ENCODE measurements at places on chromosomes 3 and 15.

DNA sequence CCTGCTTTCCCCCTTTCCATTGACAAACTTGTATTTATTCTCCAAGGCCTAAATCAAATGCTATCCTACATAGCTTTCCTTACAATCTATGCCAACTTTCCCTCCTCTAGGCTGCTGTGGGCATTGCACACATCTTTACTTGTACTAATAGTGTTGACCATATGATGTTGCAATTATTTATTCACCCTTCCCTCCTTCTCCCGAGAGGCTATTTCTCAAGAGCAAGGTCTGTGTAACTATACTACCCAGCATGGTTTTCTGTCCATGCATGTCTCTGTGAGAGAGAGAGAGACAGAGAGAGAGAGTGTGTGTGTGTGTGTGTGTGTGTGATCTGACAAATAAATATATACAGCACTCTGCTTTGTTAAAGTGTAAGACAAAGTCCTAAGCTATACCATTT is 63.8 kb downstream of the GTPBP8 start:
- no peak for DNase-seq

DNA sequence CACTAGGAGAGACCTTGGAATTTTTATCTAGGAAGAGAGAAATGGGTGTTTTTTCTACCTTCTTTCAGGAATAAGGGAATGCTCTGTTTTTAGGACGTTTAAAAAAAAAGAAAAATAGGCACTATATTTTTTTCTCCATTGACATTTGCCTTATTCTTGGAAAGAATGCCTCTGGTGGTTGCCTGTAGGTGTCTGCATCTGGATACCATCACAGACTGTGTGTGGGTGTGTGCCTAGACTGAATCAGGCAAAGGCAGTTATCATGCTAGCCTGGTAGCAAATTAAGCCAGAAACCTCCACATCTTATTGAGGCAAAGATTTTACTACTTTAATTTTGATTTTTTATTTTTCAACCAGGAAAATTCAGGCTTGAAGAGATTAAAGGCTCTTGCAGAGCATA is 513.6 kb upstream of the KCNMB2 start:
- no peak for DNase-seq

GRCh38 chr3:8856071-8856470 is 86.7 kb upstream of the OXTR start:
- no peak for DNase-seq

DNA sequence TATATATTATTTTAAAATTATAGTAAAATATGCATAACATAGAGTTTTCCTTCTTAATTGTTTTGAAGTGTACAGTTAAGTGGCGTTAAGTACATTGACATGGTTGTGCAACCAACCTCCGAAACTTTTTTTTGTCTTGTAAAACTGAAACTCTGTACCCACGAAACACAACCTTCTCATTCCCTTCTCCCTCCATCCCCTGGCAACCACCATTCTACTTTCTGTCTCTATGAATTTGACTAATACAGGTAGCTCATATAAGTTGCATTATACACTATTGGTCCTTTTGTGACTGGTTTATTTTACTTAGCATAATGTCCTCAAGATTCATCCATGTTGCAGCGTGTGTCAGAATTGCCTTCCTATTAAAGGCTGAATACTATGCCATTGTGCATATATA is 179.4 kb downstream of the SATB1 start:
- no peak for DNase-seq

- DNase-seq: no peak
Observed at GRCh38 chr3:150285601-150286000, 122.5 kb upstream of the TSC22D2 start.

DNA sequence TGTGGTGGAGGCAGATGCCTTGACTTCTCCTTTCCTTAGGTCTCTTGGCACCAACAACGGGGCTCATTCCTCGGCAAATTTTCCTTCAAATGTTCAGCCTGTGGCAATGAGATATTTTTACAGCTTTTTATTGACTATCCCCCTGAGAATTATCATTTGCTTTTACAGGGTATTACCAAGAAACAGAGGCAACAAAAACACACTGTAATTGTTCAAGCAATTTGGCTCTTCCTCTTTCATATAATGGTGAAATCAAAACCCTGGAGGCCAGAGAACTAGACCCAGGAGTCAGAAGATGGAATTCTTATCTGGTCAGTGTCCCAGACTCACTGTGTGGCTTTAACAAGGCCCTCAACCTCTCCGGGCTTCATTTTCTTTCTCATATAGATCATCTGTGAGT is 40.1 kb downstream of the TRIM42 start:
- no peak for DNase-seq

- DNase-seq: peak; percentile 19
Observed at GRCh38 chr3:156643729-156644389, 30.5 kb upstream of the TIPARP start.

- DNase-seq: no peak
Observed at GRCh38 chr15:52731732-52732470, 52.7 kb upstream of the ATOSA start.

- DNase-seq: no peak
Observed at GRCh38 chr15:96341513-96342405, 11.3 kb downstream of the NR2F2 start.

DNA sequence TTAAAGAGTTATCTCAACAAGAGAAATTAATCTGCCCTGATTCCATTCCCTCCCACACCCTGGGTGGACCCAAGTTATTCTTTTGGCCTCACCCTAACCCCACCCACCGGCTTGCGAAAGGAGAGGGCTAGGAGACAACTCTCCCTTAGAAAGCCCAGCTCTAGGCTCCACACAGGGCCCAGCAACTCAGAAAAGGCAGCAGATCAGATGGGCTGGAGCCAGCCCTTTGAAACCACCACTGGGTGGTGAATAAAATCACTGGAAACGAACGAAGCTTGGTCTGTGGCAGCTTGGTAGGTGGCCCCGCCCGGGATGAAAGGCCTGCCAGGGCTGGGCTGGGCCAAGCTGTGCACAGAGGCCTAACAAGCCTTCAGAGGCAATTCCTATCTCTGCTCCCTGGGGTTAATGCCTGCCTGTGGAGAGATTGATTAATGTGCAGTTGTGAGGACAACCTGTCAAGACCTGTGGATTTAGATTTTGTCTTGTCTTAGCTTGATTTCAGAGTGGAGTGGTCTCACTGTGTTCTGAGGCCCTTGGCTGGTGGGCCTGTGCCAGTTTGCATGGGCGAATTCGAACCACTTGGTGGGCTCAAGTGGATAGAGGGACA is 38.8 kb downstream of the BHLHE40 start:
- DNase-seq: peak; percentile 54

DNA sequence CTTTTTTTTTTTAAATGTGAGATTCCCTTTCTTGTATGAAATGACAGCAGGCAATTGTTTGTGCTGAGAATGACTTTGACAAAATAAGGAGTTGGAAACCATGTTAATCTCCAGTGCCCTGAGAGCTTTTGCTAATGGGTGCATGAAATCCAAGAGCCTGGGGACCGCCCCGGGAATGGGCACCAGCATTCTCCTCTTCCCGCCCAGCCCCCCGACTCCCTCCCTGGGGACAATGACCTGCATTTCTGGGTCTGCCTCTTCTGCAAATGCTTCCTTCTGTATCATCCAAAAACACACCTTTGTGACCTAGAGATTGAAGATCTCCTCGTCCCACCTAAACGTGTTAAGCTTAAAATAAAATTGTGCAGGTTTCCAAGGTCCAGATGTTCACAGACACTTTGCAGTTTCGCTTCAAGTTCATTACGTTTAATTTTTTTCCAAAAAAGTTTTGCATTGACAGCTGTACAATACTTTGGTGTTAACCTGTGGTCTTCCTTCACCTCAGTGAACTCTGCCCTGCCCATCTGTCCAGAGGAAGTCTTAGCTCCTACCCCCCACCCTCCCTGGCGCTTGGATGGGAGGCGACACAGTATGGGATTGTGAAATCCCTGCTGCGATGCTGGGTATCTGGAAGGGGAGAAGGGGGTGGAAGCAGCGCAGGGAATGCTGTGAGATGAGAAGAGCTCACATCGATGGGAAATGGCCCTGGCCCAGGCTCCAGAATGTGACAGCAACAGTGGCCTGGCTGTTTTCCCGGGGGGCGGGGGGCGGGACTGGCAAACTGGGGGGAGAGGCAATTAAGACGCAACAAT is 50.1 kb downstream of the TLE3 start:
- DNase-seq: no peak

GRCh38 chr15:64122444-64122843 is 26.7 kb downstream of the SNX1 start:
- no peak for DNase-seq

DNA sequence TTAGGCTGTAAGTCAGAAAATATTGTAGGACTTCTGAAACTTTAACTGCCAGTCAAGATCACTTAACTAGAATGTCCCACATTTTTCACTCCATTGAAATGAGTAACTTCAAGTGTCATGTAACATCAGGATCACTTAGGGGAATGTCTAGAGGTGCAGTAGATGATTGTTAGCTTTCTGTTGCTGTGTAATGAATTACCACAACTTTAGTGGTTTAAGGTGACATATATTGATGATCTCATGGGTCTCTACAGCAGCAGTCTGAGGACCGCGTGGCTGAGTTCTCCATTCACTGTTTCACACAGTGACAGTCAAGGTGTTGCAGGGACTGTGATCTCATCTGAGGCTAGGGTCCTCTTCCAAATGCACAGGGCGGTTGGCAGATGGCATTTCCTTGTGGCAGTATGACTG is 82.7 kb downstream of the SLC25A26 start:
- DNase-seq: no peak

- peak; percentile 75 for DNase-seq
Observed at GRCh38 chr3:19934098-19934566, at the start of gene EFHB. EFHB (minus strand) TSS chr3:19934217; CDS start chr3:19934018, 199 bp downstream.

DNA sequence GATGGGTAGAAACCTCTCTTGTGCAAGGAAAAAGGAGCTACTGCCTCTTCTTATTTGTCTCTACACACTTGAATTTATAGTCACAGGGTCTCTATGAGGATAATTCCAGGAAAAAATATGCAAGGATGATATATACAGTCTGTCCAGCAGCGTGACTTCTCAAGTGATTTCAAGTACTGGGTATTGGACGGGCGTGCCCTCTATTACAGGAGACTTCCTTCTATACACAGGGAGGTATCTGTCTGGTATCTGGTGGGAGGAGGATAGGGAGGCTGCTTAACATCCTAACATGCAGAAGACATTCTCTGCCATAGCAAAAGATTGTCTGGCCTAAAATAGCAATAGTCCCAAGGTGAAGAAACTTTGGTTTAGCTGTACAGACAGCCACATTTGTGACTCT is 146.1 kb downstream of the TPRG1 start:
- no peak for DNase-seq

DNA sequence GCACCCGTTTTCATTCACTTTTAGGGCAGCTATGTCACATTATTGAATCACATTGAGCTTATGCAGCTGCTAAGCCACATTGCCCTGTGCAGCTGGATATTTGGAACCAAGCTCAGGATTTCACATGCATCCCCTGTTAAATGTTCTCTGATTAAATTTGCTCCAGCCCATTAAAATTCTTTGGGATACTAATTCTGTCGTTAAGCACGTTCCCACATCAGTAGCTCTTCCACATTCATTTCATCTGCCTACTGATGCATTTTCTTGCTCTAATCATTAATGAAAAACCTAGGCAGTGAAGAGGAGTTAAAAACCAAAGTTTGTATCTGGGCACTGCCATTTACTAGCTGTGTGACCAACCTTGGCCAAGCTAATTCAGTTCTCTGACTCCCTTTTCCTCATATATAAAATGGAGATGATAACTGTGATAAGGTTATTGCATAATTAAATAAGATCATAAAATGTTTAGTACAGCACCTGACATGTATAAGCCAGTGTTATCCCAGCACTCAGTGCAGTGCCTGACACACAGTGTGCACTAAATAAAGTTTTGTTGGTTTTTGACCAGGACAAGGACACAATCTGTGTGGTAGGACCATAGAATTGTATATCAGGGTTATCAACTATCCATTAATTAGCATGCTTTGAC is 222.2 kb upstream of the ATP11B start:
- DNase-seq: no peak

GRCh38 chr15:63772520-63772919 is 61.2 kb downstream of the HERC1 start:
- DNase-seq: no peak

DNA sequence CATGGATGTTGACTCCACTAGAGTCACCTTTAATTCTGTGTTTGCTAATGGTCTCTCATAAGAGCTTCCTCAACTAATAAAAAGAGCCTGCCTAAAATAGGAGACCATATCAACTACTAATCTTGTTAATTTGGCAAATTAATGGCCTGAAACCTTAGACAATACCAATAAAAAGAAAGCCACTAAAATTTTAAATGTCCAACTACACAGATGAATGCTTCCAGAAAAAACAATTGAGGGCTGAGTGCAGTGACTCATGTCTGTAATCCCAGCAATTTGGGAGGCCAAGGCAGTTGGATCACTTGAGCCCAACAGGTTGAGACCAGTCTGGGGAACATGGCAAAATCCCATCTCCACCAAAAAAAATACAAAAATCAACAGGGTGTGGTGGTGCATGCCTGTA is 230.9 kb downstream of the NSUN3 start:
- no peak for DNase-seq

- DNase-seq: no peak
Observed at GRCh38 chr3:113832477-113833164, 6.0 kb upstream of the GRAMD1C start.

- no peak for DNase-seq
Observed at GRCh38 chr15:25875566-25875965, 12.4 kb upstream of the ATP10A start.

- DNase-seq: no peak
Observed at GRCh38 chr3:184582646-184583577, 21.3 kb downstream of the EPHB3 start.

- DNase-seq: no peak
Observed at GRCh38 chr3:71978150-71978721, 193.3 kb upstream of the PROK2 start.

- DNase-seq: no peak
Observed at GRCh38 chr3:124320976-124321375, 329.1 kb upstream of the ROPN1 start.

DNA sequence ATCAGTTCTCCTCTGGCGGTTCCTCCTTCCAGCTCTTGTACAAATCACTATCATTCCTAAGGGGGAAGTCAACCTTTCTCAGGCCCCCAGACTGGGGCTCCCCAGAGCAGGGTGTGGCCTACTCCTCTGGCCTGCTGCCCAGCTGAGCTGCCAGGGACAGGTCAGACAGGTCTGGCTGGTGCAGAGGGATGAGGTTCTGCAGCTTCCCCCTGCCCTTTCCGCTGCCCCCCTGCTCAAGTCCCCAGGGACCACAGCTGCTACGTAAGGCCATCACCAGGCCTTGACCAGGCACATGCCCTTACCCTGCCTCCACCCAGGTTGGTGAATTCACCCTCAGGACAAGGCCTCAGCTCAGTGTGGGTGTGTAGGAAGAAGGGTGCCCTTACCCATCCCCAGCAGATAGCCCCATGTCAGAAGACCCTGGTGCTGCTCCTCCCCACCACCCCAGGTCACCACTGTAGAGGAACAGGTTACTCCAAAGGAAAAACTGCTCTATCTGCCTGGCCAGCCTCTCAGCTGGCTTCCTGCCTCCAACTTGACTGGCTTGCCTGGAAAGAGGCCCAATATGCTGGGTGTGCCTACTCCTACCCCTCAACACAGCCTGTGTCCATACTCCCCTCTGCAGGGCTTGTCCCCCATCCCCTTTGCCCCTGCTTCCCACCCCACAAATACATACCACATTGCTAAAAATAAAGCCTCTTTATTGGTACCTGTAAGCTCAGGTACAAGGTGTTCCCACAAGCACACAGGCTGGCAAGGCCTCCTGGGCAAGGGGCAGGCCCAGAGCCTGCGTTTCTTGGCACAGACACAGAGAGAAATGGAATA is 12.0 kb downstream of the CSRNP1 start:
- DNase-seq: peak; percentile 40
